NCI-H187 treated with DMSO at 0.1 percent for 48 hours (cell line): ENCODE measurements at places on chromosomes 3 and 15.

GRCh38 chr3:193711523-193711963 lies 118.5 kb downstream of the OPA1 start:
- DNase-seq = no peak

DNA sequence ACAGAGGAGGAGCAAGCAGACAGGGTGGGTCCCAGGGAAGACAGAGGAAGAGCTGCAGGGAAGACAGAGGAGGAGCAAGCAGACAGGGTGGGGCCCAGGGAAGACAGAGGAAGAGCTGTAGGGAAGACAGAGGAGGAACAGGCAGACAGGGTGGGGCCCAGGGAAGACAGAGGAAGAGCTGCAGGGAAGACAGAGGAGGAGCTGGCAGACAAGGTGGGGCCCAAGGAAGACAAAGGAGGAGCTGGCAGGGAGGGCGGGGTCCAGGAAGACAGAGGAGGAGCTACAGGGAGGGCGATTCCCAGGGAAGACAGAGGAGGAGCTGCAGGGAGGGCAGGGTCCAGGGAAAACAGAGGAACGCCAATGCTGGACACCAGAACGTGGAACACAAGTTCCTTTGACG lies 66.5 kb downstream of the PLXNA1 start:
- no peak for DNase-seq

- no peak for DNase-seq
Measured at GRCh38 chr3:127735767-127736693, 63.3 kb downstream of the ABTB1 start.

DNA sequence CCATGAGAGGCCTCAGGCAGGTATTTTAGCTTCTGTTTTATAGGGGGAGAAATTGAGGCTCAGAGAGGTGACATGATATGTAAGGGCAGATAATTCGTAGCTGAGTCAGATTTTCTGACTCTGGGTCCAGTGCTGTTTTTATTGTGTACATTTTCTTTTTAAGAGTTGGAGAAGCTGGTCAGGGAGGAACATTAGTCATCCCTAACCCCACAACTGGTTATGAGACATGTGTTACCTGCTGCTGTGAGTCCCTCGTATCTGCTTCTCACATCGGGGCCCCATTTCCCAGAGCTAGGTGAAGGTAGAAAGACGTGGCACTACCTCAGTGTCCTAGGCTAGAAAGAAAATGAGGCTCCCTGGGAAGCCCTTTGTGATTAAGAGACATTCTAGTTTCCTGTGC lies 28.6 kb downstream of the GALNT15 start:
- DNase-seq = no peak

GRCh38 chr15:53414167-53414566 lies 345.3 kb downstream of the WDR72 start:
- DNase-seq = no peak

DNA sequence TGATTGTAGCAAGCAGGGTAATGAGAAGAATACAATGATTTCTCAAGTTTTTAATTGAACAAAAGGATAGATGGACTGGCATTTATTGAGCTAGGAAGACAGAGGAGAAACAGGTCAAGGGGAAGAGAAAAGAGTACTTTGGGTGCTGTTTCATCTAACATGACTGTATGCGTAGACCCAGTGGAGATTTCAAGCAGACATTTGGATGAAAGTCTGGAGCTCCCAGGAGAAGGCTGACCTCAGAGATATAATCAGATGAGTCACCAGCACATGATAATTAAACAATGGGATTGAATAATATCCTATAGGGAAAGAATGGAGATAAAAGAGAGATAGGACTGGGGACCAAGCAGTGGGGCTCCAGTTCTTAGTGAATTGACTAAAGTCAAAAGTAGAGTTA lies 194.9 kb downstream of the ARRDC4 start:
- DNase-seq = no peak

DNA sequence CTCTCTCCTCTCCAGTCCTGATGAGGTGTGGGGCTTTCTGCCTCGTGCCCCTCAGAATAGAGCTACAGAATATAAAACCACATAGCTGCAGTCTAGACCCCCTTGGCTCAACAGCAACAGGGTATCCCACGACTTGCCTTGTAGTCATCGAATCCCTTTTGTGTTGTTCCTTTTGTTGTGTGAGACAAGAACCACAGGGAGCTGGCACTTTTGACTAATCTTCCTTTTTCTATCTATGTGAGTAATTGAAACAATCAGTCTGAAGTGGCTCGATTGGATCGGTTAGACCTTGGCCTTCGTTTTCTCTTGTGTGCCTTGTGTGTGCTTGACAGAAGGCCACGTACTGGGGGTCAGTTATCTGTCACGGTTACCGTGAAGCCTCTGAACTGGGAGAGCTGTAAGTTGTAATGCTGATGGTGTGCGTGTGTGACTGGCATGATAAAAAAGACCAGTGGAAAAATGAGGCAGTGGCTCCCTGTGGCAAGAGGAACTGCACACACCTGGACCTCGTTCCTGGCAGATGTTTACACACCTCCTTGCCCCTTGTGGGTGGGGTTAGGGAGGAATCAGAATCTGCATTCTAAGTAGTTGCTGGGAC lies 23.2 kb upstream of the IQCF6 start:
- no peak for DNase-seq

GRCh38 chr3:41210966-41211365 lies 11.7 kb downstream of the CTNNB1 start:
- no peak for DNase-seq

DNA sequence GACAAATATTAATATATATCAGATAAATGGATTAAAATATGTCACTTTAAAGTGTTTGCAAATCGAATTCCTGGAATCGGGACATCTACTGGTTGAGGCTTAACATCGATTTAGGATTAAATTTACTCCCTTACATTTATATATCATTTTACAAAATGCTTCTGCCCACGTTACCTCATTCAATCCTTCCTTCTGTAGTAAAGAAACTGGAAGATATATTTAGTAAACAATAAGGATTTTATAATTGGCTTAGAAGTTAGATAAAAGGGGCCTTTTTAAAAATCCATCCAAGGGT lies 1.3 kb downstream of the CLPX start:
- DNase-seq = no peak

- DNase-seq = no peak
Measured at GRCh38 chr15:81336568-81336967, 12.6 kb upstream of the STARD5 start.

- no peak for DNase-seq
Measured at GRCh38 chr15:91711384-91712033, 142.0 kb upstream of the SLCO3A1 start.

GRCh38 chr3:5186089-5186857 lies 1.2 kb upstream of the EDEM1 start:
- DNase-seq = no peak

DNA sequence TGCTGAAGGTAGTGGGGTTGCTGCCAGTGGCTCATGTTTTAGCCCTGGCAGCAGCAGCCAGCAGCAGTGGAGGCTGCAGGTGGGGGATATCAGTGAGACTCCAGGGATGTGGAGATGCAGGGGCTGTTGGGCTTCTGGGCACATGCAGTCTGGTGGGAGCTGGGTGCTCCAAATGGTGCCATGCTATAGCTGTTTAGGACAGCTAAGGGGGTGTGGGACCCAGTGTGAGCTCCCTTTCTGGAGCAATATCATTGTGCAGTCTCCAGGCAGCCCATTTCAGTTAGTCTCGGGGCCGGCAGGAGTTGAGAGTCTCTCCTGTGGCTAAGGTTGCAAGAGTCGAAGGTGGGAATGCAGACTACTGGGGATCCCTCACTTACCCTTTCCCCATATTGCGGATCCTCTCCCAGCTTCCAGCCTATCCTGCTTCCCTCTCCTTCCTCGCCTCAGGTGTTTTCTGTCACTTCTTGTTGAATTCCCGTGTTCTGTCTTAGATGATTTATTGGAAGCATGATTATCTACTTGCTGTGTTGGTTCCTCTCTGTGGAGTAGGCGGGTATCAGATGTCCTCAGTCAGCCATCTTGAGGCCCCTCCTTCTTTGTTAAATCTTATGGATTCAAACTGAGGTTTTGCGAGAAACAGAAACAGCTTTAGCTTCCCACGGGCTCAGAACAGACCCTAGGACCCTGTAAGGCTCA lies 112.0 kb downstream of the FAM43A start:
- DNase-seq = no peak

DNA sequence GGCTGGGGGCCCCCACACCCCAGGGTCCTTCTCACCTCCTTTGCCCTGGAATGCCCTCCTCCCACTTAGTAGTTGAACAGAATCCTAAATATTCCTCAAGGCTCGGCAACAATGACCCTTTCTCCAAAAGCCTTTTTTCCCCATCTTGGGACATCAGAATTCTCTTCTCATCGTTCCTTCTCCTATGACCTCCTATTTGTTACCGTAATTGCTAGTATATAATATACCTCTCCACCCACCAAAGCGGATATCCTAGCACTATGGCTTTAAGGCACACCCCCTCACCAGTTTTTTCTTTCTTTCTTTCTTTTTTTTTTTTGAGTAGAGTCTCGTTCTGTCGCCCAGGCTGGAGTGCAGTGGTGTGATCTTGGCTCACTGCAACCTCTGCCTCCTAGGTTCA lies 16.8 kb downstream of the HDAC11 start:
- DNase-seq = no peak

DNA sequence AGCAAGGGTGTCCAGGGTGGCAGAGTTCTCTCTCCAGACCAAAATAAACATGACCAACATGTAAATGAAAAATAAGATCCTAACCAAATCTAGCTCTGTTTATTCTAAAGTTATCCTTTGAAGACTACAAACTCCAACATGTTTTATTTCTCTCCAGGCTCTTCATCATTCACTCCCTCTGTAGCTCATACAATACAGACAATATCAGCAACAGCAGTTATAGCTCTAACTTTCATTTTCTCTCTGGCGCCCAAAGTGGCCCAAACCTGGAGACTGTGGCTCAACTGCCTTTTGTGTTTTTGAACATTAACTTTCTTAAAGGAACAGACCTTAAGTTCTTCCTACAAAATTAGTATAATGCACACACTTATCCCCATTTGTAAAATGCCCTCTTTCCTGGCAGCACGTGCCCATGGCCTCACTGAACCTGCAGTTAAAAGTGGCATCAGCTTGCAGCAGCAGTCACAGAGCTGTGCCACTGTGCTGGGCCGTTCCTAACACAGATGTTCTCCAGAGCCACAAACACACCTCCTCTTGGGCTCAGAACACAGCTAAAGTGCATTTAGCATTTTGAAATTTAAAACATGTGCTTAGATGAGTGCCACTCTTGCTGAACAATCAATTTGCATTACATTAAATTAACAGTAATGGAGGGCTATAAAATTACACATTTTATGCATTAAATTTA lies 91.9 kb downstream of the RORA start:
- DNase-seq = no peak

- DNase-seq = no peak
Measured at GRCh38 chr3:182947888-182948287, 32.5 kb downstream of the DCUN1D1 start.

- no peak for DNase-seq
Measured at GRCh38 chr3:188888321-188889053, 283.3 kb upstream of the TPRG1 start.

- DNase-seq = no peak
Measured at GRCh38 chr15:71651750-71652186, 158.6 kb upstream of the NR2E3 start.

DNA sequence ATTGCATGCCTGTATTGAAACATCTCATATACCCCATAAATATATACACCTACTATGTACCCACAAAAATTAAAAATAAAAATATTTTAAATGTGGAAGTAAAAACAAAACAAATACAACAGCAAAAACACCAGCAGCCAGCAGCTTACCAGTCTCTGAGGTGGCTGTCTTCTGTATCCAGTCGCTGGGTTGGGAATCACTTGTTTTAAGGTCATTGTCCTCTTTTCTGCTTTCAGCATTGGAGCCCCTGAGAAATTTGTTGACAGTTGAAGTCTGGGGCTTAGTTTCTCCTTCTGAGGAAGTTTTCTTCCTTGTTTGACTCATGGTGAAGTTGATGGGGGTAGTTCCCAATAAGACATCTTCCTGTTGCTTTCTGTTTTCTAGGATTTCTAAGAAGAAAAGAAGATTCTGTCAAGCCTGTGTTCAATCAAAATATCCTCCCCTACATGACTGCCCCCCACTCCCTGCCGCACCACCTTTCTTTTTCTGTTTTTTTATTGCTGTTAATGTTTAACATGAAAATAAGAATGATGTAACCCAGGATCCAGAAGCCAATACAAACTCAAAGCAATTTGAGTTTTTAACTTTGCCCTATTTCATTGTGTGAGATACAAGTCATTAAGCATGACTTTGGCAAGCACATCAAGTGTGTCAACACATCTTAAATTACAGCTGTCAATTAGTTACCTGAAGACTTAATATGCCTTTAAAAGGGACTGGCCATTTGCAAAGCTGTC lies at the start of gene LRRC31:
Gene LRRC31, minus strand, starts transcription at position 452 of the 737 bp plus-strand sequence. Its CDS starts 128 bp downstream, at position 324.
- no peak for DNase-seq

DNA sequence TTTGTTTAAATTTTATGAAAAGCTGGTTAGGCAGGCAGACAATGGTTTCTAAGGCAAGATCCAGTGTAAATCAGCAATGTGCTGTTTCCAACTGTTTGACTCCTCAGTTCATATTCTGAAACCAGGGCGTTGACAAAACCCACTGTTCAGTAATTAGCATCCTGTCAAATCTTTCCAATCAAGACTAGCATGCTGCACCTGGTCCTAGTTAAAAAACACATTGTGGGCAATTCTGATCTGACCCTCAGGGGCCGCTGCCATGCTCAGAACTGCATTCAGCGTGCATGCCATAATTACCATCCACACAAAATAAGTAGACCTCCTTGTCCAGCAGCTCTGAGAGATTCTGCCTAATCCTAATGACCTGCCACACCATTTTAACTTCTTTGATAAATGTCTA lies 20.9 kb upstream of the RBP1 start:
- DNase-seq = no peak

GRCh38 chr3:152202976-152203626 lies 65.6 kb upstream of the MBNL1 start:
- no peak for DNase-seq

DNA sequence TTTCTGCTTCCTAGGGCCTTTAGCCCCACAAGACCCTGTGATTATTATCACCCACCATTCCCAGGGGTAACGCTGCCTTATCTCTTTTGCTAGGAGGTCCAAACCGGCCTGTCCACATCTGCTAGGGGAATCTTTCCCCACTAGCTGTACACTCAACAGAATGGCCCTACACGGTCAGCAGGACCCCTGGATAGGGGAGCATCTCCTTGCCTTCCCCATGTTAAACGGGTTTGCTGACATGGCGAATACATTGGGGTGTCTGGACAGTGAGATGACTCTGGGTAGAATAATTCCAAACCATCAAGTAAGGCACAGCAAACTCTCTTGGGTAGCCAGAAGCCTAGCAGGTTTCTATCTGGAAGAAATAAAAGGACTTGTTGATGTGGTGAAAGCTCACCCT lies 702 bp downstream of the TRAIP start:
- no peak for DNase-seq

DNA sequence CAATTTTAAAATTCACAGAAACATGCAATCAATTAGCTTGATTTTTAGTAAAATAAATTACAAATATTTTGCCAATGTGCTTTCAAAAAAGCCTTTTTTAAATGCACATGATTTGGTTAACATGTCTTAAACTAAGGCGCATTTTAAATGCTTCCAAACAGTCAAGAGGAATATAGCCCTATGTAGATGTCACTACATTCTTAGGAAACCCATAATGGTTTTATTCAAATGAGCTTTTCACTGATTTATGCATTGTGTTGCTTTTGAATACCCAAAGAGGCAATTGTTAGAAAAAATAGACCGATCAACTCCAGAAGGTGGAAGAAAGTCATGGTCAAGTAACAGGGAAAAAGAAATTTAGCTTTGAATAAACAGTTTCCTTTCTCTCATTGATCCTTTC lies 366.9 kb upstream of the PPP2R3A start:
- DNase-seq = no peak

- no peak for DNase-seq
Measured at GRCh38 chr3:109021556-109021955, 67.9 kb upstream of the GUCA1C start.

GRCh38 chr3:156298014-156298413 lies 177.6 kb downstream of the KCNAB1 start:
- DNase-seq = no peak
